Subcutaneous preadipocyte (primary cell): ENCODE measurements at places on chromosomes 5 and 9. TPM values are rescaled to one million over a fixed set of nuclear protein-coding genes. Genes with fewer than 3 reads are reported as not detected.

The FOXD4L5 gene
- not detected in 2 replicates for total RNA-seq

The ERCC6L2 gene
- total RNA-seq: 76.2 and 80.5 TPM in 2 replicates

The LHFPL2 gene
- total RNA-seq: 18.7 and 24.8 TPM in 2 replicates

The RNF208 gene
- not detected in 2 replicates for total RNA-seq

The TRIM7 gene
- 10.3 and 13.5 TPM in 2 replicates for total RNA-seq

The GRM6 gene
- total RNA-seq: not detected in 2 replicates

The ARL14EPL gene
- 0.20 TPM in 1 of 2 replicates, not detected in the other for total RNA-seq

The ABLIM3 gene
- 68.8 and 86.3 TPM in 2 replicates for total RNA-seq

The SLC4A9 gene
- not detected in 2 replicates for total RNA-seq

The FYB1 gene
- total RNA-seq: under 0.01 TPM in 2 replicates
